ENCODE measurements at places on chromosomes 12 and 14. TPM values are rescaled to one million over a fixed set of nuclear protein-coding genes. Genes with fewer than 3 reads are reported as not detected.

The EVL gene
- total RNA-seq = 89.5 TPM

The DYNLL1 gene
- total RNA-seq = 220 TPM

The LHX5 gene
- under 0.01 TPM for total RNA-seq

The CISTR gene
- not detected for total RNA-seq

The PDE3A gene
- total RNA-seq = 5.7 TPM

The LRP1 gene
- 116 TPM for total RNA-seq

The ZNF740 gene
- total RNA-seq = 15.5 TPM

The CD69 gene
- total RNA-seq = 0.25 TPM

The CEP83 gene
- 17.7 TPM for total RNA-seq

The TSPAN11 gene
- total RNA-seq = 5.7 TPM

The EEA1 gene
- 17.2 TPM for total RNA-seq

The GPR162 gene
- total RNA-seq = 52.6 TPM

The ENDOU gene
- total RNA-seq = not detected

The ANKS1B gene
- total RNA-seq = 242 TPM

The STXBP6 gene
- total RNA-seq = 28.0 TPM

The PLEKHD1 gene
- total RNA-seq = 0.49 TPM

The SLC7A7 gene
- 1.5 TPM for total RNA-seq

The MLXIP gene
- total RNA-seq = 9.3 TPM
